ENCODE measurements at places on chromosomes 3 and 15.

GRCh38 chr3:129336093-129336706 is 57.5 kb downstream of the HMCES start:
- DNase-seq = no peak

- no peak for DNase-seq
Observed at GRCh38 chr3:194449913-194450312, 36.9 kb downstream of the ATP13A3 start.

- DNase-seq = peak; percentile 31
Observed at GRCh38 chr3:196569003-196569516, 600 bp downstream of the FBXO45 start.

- DNase-seq = no peak
Observed at GRCh38 chr3:28553175-28553574, 204.6 kb upstream of the AZI2 start.

DNA sequence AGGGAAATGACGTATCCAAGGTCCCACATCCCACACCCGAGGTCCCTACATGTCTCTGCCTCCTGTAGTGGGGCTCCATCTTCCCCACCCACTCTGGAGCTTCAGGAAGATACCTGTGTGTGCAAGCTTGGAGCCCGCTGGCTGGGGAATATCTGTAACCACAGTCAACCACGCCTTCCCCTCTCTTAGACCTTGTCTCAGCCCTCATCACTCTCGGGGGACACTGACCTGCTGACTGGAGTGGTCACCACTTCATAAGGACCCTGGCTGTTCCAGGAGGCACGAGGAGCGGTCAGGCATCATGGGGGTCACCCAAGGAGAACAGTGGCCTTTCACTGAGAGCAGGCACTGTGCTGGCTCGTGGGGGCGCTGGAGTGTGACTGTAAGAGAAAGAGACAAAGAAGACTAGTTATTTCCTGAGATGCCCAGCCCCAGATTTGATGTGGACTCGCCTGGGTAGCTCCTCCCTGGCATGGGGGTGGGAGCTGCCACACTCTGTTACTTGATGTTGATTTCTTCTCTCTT is 48.6 kb downstream of the CTXND1 start:
- DNase-seq = no peak

- DNase-seq = no peak
Observed at GRCh38 chr3:127043041-127043641, 60.2 kb downstream of the PLXNA1 start.

- DNase-seq = no peak
Observed at GRCh38 chr3:58706395-58707167, 40.0 kb upstream of the FAM3D start.

- DNase-seq = no peak
Observed at GRCh38 chr3:116322750-116323375, 122.4 kb downstream of the LSAMP start.

- no peak for DNase-seq
Observed at GRCh38 chr3:17742880-17743657, 638 bp upstream of the TBC1D5 start.

DNA sequence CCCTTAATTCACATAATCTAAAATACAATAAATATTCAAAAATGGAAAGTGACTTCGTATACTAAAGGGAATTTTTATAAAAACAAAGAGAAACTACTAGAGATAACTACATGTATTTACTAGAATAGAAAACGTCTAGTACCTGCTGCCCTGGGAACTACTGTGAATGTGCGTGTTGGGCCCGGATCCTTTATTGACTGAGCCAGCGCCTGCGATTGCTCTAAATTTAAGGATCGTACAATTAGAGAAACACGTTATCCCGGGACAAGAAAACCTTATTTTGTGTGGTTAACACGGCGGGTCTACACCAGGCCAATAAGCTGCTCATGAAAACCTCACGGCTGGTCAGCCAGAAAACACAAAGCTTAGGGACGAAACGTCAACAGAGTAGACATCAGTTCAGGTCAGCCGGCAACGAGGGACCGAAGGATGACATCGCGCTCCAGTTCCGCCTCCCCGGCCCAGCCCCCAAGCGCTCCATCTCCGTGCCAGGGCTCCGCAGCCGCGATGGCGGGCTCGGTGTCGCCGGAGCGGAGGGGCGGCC is 555 bp downstream of the TM2D3 start:
- no peak for DNase-seq

DNA sequence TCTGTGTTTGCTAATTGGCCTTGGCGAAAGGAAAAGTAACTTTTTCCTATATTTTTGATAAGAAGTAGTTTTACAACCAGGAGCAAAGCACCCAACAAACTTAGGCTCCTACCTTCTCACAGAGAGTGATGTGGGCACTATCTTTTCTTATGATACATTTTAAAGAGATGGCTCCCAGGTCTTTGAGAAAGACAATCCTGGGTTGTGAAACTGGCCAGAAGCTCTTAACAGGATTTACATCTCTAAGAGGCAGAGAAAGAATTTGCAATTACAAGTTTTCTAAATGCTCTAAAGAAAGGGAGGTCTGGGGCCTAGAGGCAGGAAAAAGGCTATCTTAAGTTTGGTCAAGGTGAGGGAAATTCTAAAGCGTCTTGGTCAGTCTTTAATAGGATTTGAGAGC is 609.7 kb downstream of the VGLL3 start:
- no peak for DNase-seq

DNA sequence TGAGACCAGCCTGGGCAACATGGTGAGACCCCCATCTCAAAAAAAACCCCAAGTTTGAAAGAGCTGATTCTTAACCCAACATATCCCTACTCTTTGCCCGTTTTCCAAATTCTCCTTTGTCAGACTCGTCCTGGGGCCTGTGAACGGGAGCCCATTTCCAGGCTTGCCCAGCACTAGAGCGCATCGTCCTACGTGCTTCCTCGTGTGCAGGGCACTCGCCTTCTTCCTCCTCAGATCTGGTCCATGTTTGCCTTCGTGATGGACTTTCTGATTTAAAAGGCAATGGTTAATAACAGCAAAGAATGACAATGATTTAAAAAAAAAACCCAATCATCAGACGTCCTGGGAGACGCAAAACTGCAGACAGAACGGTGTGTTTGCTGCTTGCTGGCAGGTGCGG is 10.1 kb downstream of the MELTF start:
- DNase-seq = no peak

DNA sequence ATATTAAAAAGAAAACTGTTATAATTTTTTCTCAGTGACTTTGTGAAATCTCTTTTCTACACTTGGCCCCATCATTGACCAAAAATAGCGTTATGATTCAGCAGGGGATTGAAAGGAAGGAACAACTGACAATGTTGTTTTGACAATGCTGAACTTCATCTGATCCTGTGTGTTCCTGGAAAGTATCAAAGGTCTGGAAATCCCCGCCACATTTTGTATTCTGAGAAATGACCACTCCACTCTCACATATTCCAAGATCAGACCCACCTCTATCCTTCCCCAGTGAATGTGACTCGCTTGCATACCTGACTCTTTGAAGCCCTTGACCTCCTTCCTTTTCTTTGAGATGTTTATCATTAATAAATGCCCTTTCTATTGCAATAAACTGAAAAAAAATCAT is 9.7 kb upstream of the RIOX2 start:
- no peak for DNase-seq

DNA sequence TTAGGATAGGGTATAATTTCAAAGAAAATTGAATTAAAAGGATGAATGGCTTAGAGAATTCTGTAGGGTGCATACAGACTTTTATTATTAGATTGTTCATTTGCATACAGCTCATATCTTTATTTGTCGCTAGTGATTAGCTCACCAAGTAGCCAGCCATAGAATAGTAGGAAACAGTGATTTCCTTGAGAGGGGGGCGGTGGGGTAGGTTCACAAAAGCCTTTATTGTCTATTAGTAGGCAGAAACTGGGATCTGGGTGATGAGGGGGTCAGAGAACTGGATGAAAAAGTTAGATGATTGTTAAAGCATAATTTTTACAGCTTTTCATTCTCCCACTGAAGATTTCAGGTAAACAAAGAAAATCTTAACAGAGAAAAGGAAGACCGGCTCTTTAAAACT is 77.6 kb upstream of the RAP2B start:
- DNase-seq = no peak

GRCh38 chr3:192834428-192834827 is 83.2 kb downstream of the MB21D2 start:
- no peak for DNase-seq

GRCh38 chr15:83794209-83794608 is 140.3 kb downstream of the ADAMTSL3 start:
- DNase-seq = no peak

DNA sequence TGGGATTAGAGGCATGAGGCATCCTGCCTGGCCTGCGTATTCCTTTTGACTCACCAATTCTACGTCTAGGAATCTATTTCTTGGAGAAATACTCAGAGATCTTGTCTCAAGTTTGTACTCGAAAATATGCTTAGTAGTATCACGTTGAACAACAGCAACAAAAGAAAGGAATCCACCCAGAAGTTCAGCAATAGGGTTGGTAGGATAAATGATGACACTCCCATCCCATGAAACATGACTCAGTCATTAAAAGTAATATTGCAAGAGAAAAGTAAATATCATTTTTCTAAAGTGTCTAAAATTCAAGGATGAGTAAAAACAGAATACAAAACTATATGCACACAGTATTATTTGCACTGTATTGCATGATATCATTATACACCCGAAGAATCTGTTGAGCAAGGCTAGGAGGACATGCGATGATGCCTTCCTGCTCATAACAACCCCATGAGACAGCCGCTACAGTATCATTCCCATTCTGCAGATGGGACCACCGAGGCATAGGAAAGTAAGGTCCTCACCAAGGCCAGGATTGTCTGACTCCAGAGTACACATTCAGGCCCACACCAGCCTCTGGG is 61.5 kb downstream of the SLC6A1 start:
- no peak for DNase-seq

DNA sequence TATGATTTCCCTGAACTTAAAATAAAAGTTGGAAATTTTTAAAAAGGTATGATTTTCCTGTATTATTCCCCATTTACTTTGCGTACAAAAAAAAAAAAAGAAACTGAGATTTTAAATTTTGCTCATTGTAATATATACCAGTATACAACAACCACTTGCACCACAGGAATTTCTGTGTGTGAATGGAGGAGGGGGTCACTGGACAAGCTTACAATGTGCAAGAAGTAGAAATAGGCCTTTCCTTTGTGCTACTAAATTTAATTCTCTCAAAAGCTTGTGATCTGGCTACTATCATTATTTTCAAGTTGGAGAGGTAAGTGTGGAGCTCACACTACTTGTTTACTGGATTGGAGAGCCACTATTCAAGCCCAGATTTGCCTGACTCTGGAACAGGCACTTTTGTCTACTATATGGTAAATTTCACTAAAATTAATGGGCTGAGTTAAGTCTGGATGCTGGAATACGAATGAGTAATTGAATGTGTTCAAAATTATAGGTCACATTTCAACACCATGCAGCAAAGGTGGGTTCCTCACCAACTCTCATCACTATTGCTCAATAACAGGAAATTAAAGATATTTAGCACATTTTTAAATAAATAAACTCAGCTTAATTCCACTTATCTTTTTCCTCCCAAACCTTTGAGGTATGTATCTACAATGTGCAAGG is 148.0 kb upstream of the MBNL1 start:
- DNase-seq = no peak

- DNase-seq = no peak
Observed at GRCh38 chr3:97658668-97659285, 105.8 kb upstream of the ARL6 start.

GRCh38 chr15:65192016-65192415 is 6.9 kb upstream of the CLPX start:
- no peak for DNase-seq

GRCh38 chr15:70047386-70048197 is 50.1 kb downstream of the TLE3 start:
- DNase-seq = no peak

- no peak for DNase-seq
Observed at GRCh38 chr15:62136911-62137865, 27.9 kb downstream of the C2CD4B start.

DNA sequence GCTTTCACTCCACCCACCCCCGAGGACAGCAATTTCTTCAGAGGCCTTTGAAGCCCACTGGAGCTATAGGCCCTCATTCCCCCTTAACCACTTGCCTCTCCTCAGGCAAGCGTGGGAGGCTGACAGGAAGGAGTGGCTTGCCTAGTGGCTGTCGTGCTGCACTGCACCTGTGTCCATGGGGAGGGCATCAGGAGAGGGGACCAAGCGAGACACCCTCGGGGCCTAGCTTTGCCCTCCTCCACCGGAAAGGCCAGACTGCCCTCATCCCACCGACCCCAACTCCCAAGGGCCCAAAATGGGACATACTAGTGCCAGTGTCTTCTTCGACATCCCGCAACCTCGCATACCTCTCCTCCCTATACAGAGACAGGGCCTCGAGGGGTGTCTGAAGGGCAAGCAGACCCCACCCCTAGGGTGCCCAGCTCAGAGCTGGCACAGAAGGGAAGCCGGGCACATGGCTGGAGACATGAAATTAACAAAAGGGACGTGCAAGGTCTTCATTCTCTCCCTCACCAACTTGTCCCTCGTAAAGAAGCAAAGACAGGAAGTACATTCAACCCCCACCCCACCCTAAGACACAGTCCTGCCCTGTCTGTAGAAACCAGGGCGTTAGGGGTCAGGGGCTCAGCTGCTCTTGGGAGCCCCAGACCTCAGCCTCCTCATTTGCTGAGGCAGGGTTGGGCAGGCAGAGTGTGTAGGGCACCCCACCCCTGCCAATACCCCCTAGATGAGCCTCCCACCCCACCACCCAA is 24.3 kb downstream of the VIPR1 start:
- peak; percentile 42 for DNase-seq

Measured in stimulated activated CD4-positive, alpha-beta T cell treated with anti-CD3 and anti-CD28 coated beads, TNF-alpha, amount 100 ng/mL, for 48 hours (primary cell).